Activated CD4-positive, alpha-beta T cell treated with anti-CD3 and anti-CD28 coated beads for 1 hour (primary cell): ENCODE measurements at places on chromosomes 16 and 17.

DNA sequence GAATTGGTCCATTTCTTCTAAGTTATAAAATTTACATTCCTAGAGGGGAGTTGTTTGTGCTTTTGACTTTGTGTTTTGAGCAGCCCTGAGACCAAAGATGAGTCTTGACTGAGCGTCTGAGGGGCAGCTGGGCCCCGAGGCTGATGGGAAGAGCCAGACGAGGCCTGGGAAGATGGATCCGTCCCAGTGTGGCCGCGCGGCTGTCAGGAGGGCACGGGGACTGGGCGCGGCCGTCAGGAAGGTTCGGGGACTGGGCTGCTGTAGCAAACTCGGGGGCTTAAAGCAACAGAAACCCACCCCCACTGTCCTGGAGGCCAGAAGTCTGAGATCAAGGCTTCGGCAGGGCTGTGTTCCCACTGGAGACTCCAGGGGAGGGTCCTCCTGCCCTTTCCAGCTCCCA lies 38.2 kb upstream of the GNG13 start:
- no peak for DNase-seq

DNA sequence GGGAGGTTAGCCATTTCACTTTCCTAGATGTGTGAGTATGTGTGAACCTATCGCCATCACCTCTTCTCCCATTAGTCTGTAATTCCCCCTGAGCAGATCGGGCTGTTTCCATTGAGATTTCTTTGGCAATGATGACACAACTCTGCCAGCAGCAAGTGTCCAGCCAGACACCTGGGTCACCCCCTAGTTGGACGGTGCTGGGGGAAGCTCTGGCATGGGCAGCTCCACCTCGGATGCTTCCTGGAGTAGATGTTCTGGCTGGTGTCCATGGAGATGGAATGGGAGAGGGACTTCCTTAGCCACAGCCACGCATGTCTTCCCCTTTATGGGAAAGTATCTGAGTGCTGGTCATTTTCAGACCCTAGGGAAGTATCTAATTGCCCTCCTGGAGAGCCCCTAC lies 247.9 kb upstream of the RPL38 start:
- DNase-seq = no peak

DNA sequence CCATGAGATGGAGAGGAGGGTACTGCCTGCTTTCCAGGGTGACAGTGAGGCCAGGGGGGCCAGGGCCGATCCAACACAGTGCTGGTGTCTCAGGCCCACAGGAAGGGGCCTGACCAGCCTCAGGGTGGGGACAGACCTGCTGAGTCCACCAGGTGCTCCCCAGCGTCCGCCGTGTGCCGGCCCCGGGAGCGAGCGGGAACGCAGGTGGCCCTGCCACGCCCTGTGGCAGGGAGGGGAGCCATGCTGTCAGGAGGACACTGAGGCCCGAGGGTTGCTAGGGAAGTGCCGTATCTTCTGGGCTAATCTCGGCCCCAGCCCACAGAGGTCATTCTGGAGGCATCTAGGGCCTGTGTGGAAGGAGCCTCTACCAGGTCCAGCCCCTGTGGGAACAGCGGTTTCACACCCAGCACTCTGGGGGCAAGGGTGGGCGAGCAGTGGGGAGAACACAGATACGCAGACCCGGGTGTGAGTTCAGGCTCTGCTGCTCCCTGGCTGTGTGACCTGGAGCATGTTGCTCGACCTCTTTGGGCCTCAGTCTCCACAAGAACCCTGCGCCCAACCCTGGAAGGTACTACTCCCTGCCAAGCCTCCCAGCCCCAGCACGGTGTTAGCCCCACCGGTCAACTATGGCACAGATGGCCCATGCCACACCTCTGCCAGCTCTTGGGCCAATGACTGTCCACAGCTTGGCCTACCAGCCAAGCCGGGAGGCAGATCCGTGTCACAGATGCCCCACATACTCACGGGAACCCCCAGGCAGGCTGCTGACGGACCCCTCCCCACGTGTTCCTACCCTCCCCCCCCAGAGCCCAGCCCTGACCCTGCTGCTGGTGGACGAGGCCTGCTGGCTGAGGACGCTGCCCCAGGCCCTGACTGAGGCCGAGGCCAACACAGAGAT lies 43.9 kb upstream of the ZC3H18 start:
- DNase-seq = no peak

DNA sequence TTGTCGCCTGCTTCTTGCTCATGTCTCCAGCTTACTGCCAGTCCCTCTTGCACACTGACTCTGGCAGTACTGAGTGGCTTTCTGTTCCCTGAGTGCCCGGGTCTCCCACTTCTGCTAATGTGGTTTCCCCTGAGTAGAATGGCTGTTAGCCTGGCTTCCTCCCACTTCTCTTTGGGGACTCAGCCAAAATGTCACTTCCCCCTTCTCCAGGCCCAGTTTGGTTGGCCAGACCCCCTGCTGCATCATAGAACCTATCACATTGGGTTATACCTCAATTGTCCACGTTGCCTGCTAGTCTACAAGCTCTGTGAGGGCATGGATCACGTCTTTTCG lies 304.4 kb downstream of the HS3ST3B1 start:
- DNase-seq = no peak

DNA sequence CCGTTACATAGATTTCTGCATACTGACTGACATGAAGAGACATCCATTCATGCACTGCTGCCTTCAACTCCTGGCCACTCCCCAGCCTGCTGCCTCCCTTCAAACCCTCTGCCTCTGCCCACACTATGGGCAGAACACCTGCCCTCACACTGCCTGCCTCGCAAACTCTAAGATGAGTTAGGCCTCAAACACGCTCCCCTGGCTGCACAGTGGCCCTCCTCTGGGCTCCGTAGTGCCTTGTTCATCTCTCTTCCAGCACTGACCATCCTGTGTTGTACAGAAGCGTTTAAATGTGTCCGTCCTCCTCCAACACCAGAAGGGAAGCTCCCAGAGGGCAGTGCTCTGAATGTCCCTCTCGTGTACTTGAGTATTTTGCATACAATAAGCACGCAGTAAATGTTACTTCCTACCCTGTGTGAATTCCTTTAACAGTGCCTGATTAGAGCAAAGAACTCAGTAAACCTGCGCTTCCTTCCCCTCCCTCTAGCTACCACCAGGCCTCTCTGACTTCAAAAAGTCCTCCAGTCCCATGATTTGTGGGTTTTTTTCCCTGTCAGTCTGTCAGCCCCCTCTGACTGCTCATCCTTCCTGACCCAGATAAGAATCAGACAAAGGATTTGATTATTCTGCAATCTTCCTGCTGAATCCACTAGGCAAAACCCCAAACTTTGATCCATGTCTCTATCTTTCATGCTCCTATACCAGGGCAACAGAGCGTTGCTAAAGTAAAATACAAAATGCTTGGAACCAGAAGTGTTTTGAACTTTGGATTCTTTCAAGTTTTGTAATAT lies 3.9 kb downstream of the DHX33 start:
- DNase-seq = no peak

DNA sequence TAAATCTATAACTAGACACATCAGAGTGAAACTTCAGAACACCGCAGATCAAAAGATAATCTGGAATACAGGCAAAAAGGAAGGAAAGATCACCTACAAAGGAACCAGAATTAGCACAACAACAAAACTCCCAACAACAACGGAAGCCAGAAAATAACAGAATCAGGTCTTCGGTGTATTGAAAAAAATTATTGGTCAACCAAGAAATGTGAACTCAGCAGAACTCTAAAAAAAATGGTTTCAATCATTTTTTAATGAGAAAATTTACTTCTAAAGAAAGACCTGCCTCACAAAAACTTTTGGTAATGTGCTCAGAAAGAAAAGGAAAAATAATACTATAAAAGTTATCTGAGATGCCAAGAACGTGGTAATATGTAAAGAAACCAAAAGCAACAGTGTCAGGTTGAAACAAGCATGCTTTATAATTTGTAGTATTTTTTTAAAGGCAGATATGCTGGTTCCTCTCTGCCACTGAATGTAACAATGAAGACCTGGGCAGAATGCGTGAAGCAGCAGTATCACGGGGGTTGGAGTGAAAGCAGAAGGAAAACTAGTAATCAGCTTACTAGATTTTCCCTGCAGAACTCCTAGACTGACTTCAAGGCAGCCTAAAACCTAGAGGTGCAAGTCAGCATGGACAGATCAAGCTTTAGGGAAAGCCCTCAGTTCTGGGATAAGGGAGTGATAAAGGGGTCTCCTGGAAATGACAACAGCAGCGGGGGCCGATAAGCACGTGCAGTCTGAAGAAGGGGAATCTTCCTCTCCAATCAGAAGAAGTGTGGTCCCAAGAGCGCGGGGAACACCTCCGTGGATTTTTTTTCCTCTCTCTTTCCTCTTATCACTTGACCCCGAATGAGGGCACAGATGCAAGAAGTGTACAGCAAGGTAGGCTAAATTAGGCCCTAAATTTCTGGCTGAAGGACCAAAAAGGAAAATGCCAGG lies 80.9 kb upstream of the TEKT1 start:
- DNase-seq = no peak
